ENCODE measurements at places on chromosomes 7 and 10.

DNA sequence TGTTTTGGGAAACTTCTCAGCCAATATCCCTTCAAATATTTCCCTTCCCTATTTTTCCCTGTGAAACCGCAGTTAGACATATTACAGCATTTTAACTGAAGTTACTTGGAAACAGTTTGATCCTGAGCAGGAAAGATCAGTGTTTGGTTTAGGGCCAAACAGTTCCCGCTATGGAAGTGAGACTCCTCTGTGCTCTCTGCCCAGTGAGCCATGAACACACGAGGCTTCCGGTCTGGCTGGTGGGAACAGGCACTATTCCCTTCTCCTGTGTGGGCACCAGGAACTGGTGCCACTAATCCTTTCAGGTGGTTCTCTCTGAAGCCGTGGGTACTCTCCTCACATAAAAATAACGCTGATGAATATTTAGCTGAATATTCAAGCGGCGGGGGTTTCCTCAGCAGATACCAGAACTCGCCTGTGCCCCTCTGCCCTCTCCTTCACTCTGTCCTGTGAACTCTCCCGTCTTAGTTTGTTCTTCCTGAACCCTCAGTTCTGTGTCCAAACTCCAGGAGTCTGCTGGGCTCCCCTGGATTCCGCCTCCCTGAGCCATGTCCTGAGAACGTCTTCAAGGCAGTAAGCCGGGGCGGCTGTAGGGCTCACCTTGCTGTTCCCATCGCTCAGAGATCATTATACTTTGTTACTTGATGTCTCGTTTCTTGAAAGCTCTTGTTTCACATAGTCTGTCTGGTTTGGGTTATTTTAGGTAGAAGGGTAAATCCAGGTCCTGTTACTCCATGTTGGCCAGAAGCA lies 25.7 kb downstream of the FOXL3 start:
- no peak for DNase-seq

DNA sequence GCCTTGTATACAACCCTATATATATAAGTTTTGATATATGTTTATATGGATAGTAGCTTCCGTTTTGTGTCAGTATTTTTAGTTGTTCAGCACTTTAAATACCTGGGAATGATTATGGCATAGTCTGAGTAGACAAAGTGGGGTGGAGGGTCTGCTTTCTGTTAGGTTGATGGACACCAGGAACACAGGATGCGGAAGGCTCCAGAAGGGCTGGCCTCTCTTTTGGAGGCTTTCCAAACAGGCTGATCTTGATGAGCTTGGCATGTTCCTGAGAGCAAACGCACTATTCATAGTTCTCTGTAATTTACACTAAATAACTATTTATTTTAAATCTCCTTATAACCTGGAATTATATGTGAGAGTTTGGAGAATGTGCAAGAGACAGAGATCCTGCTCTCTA lies 12.7 kb downstream of the AKR1E2 start:
- no peak for DNase-seq

DNA sequence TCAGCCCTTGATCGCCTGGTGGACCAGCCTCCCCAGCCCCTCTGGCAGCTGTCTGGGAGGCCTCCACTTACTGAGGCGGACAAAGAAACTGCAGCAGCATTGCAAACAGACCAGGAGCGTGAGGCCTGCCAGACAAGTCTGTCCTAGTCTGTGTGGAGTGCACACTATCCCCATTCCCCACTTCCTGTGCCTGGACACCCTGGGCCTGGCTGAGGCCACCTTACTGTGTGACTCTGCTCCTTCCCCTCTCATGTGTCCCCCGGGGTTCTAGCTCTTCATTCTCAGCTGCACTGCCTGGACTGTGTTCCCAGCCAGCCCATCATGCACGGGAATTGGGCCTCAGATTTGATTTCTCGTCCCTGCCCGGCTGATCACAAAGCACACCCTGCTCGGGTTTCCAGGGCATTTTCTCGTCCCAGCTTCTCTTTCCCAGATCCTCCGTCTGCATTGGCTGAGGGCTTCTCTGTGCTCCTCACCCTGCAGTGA lies 16.7 kb upstream of the C10orf90 start:
- no peak for DNase-seq

GRCh38 chr7:96321031-96321657 lies 754 bp downstream of the SLC25A13 start:
- DNase-seq: no peak

DNA sequence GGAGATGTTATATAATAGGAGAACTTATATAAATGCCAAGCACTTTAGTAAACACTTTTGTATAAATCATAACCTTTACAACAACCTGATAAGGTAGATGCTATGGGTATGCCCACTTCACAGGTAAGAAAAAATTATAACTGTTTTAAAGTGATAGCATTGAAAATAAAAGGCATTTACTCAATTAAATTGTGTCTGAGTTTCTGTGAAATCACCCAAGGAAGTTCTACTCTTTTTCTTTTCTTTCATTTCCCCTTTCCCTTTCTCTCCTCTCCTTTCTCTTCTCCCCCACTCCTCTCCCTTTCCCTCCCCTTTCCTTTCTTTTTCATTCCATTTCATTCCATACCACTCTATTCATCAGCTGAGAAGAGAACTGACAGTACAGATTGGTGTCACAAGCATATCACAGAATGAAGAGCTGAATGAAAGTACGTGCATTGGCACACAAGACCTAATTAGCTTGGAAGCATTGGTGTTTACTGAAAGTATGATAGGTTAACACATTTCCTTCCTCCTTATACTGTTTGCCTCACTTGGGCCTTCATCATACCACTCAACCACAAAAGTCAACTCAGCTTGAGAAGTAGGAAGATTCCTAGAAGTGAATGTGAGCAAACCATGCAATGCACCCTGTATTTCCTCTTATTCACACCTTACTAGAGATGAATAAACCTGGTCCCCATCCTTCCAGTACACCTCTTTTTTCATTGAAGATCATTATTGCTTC lies 117.9 kb upstream of the AGR3 start:
- DNase-seq: no peak

- no peak for DNase-seq
Measured at GRCh38 chr10:129253161-129253864, 213.7 kb upstream of the MGMT start.

- no peak for DNase-seq
Measured at GRCh38 chr7:30840141-30841024, 69.2 kb downstream of the MINDY4 start.
